ENCODE measurements at places on chromosomes 2 and 18. TPM values are rescaled to one million over a fixed set of nuclear protein-coding genes. Genes with fewer than 3 reads are reported as not detected.

Gene CDH7
- 0.98 TPM for total RNA-seq

Gene DPP4
- 13.4 TPM for total RNA-seq

Gene HNMT
- 37.7 TPM for total RNA-seq

GRCh38 chr2:201233192-201233811, 27.0 kb upstream of the CASP8 start:
- DNase-seq: peak; percentile 22

DNA sequence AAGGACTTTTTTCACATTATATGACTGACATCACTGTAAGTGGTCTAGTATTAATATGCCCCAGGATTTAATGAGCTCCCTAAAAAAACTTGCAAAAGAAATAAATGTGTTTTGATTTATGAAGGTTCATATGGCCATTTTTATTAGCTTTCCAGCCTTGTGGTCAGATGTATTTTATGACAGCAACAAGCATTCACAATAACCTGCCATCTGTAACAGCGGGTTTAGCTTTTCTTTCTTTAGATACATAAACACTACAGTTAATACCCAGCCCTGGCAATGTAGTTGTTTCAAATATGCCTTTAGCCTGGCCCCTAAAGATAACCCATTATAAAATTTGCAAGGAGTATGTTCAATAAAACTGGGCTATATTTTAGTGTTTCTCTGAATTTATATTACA, 1063.8 kb downstream of the SOCS6 start:
- DNase-seq: no peak

GRCh38 chr2:71932780-71933466, 214.7 kb downstream of the CYP26B1 start:
- no peak for DNase-seq

Measured in muscle of leg (tissue), 16 donors.